Suprapubic skin (tissue), 4 donors: ENCODE measurements at places on chromosomes 3 and 15. TPM values are rescaled to one million over a fixed set of nuclear protein-coding genes. Genes with fewer than 3 reads are reported as not detected.

DNA sequence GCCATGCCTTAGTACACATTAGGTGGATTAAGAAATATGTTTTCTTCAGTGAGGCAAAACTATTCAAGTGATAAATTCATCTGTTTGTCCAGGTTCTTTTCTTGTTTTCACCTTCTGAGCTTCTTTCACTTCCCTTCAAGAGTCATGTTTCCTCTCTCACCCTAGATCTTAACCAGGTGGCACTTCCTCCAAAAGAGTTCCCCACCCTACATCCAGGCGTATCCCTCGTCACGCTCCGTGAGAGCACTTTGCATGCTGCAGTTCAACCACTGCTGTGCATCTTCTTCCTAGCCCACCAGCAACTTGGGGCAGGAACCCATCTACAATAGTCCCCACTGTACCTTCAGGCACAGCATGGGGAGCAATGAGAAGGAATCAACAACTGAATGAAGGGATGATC is 28.9 kb downstream of the OSBPL10 start:
- no peak for DNase-seq

DNA sequence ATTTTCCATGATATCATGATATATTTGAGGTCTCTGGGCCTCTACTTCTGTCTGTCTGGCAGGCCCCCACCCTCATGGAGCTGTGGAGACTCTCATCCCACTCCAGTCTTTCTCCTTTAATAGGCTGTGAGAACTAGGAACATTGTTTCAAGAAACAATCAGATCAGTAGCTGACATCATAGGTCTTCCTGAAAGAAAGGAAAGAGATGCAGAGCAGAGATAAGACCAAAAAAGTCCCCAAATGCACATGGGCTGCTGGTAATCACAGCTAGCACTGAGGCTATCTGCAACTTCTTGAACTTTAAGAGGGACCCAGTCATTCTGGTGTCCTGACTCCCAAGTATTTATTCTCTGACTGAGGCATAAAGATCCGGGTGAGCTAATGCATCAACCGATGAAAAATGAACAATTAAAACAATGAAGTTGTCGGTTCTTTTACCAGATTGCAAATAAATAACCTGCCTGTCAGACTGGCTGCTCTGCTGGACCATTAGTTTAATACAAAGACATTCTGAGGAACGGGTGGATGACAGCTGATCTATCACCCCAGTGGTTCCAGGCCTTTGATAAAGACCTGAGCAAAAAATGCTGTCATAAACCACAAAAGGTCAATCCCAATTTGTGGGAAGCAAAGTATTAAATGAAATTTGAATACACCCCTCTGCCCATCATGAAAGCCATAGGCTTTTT is 780.8 kb upstream of the GOLIM4 start:
- DNase-seq: no peak

GRCh38 chr15:88591384-88591783 is 29.8 kb upstream of the AEN start:
- DNase-seq: no peak

DNA sequence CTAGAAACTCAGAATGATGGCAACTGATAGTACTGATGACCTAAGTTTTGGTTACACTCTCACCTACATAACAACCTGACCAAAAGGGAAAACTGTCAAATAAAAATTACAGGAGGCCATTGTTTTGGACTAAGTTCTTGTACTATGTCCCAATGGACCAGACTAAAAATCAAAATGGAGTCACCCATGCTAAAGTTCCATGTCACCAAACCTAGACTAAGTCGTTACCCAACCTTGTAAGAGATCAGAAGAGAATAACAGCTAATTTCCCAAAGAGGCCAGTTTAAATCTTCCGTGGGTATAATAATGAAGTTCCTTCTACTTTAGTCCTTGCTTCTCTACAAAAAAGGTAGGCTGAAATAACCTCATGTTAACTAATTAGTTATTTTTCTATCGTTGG is 12.3 kb downstream of the THOC7 start:
- no peak for DNase-seq

DNA sequence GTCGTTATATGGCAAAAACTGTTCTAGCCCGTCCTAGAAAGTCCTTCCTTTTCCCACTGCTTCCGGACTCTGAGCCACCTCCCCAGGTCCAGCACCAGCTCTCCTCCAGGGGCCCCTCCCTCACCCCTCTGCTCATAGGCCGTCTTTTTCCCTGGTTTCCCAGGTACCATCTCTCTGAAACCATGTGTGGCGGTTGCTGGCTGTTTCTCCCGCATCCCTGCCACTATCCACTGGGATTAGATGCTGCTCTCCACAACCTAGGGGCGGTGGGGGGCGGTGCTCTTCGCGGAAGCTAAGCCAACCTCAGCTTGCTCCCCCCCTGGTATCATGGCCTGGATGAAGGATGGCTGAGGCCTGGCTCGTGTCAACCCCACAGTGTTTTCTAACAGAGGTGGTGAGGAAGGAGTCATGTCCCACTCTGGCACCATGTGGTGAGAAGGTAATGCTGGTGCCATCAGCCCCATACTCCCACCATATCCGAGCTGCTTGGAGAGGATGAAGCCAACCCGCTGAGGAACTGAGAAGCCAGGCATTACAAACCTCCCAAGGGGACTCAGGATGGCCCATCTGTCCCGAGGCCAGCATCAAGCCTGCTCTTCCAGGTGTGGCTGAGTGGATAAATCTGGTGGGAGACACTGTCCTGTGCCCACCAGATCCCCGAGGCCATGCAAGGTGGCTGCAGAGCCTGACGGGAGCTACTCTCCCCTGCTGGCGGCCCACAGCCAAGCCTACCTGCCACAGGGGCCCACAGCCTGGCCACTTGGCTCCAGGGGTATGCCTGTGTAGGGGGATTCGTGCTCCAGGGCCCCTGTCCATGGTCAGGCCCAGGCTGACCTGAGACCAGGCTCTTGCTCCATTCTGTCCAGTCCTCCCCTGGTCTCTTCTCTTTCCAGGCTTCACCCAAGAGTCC is 27.9 kb upstream of the SLC41A3 start:
- DNase-seq: peak; percentile 44

DNA sequence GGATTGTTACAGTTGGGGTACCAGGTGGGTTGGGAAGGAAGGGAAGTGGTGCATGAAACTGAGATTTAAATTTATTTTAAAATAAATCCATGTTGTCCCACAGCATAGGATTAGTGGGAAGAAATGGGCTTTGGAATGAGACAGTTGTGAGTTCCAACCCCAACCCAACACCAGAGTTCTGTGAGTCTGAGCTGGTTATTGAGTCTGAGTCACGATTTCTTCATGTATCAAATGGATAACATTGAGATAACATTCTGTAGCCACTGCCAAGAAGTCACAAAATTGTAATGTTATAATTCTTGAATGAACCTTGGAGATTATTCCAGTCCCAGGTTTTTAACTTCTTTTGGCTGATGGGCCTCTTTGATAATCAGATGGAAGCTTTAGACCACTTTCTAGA is 13.7 kb downstream of the IFT122 start:
- no peak for DNase-seq

- no peak for DNase-seq
Measured at GRCh38 chr3:68436619-68437401, 495.5 kb downstream of the TAFA4 start.

GRCh38 chr15:85826756-85827515 is 32.2 kb upstream of the KLHL25 start:
- no peak for DNase-seq

- no peak for DNase-seq
Measured at GRCh38 chr15:75671730-75672602, 24.3 kb downstream of the SNX33 start.

GRCh38 chr3:64163755-64164148 is 61.5 kb downstream of the PRICKLE2 start:
- DNase-seq: no peak

DNA sequence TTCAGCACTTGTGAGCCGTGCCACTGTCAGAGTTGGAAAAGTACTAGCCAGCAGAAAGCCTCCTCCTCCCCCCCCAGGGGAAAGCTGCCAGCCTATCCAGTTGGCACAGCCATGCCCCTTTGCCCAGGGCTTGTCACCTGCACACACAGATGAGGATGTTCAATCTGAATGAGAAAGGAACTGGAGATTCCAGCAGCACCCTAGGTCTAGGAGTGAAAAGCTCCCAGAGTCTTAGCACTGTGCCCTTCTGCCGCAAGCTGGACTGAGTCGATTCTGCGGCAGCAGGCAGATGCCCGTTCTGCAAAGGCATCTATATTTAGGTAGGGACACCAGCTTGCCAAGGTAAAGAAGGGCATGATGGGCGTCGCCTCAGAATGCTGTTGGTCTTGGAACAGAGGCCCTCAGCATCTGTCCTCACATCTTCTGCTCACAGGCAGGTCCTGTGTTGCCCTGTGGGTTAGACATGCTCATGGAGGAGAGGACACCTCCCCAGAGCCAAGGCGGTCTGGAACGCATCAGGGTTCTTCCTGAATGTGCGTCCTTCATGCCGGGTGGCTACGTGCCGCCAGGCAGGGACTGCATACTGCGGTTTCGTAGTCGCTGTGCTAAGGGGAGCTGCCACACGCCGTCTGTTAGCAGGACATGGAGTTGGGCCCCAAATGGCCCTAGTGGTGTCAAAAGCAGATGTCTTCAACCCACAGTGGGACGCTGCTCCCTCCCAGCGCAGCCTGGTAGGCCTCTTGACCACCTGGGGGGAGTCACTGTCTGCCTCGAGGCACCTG is 109.5 kb downstream of the VGLL4 start:
- peak; percentile 63 for DNase-seq

GRCh38 chr15:57253082-57253481 is 123.2 kb upstream of the CGNL1 start:
- no peak for DNase-seq

DNA sequence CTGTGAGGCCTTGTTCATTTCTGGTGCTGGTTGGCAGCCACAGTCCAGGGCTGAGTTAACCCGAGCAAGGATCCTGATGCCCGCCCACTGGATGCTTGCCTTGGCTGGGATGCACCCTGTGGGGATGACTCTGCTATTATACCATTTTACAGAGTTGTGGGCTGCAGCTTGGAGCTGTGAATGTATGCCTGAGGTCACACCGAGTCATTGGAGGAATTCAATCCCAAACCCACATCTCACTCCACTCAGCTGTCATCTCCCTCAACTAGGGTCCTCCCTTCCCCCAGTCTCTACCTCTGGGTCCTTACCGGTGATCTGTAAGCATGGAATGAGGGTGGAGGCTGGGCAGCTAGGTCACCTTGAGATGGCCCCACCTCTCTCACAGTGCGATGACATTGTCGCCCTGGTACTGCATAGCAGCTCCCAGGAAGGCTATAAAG is 22.1 kb downstream of the MAPKAPK3 start:
- no peak for DNase-seq

DNA sequence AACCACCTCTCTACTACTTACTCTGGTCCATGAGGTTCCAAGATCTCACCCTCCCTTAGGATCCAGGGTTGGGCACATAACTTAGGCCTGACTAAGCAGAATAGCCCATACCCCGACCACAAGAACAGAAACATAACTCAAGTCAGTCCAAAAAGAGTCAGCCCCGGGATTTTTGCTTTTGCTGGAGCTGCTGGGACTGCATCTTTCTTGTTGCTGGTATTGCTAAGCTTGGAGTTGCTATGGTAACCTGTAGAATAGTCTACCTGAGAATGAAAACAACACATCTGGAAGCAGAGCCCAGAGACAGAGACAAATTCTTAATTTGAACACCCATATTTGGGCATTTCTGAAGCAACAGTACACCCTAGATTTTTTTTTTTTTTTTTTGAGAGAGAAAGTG is 6.5 kb downstream of the RUBCN start:
- no peak for DNase-seq

DNA sequence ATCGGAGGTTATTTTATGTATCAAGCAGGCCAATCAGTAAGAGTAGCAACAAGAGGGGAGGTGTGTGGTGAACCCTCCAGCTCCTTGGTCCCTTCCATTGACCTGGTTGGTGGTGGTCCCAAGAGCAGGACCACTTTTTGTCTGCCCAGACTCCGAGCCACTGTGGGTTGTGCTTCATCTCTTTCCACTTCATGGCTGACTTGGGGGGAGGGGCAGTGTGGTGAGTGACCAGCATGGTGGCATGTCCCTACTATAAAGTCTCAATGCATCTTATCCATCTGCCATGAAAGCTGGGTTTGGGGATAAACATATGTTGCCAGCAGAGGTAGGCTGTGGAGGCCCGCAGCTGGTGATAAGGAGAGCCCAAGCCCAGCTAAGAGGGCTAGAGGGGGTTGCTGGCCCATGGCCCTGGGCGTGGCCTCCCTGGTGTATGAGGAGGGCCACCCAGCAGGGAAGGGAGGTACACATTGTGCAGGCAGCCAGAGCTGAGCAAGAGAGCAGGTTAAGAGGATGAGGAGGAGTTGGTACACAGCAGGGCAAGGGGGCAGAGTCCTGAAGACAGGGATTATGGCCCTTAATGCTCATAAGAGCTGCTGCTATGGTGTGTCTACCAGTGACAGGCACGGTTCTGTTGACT is 7.0 kb downstream of the AEN start:
- DNase-seq: no peak

- DNase-seq: no peak
Measured at GRCh38 chr15:99738021-99738847, 5.0 kb upstream of the LYSMD4 start.

GRCh38 chr3:160226026-160226907 is 1.0 kb downstream of the C3orf80 start:
- DNase-seq: no peak

- DNase-seq: no peak
Measured at GRCh38 chr3:119723022-119723421, 20.2 kb downstream of the CFAP91 start.

GRCh38 chr3:53978386-53978785 is 86.7 kb upstream of the SELENOK start:
- DNase-seq: no peak

DNA sequence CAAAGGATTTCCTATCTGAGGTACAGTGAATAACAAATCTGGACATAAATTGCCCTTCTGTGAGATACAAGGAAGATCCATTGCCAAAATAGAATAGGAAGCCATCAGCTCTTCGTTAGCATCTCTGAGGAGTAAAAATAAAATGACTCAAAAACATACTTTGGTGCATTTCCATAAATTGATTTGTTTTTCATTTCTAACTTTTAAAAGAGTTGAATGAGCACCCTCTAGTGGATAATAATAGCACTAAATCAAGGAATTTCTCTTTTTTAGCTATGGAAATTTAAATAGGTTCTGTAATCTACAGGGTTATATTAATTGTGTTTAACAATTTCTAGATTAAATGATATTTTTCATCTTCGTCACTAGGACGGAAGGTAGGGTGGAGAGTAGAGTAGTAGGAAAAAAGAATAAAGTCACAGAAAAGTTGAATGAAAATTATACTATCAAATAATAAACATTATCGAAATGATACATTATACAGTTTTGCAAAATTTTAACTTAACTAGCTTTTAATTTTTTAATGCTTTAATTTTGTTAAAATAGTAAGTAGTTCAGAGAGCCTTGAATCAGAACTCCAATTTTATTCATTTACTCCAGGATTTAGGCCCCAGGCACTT is 6.4 kb downstream of the NSUN3 start:
- no peak for DNase-seq

GRCh38 chr3:133514418-133514817 is 59.1 kb upstream of the CDV3 start:
- no peak for DNase-seq

GRCh38 chr3:7074217-7074616 is 213.3 kb downstream of the GRM7 start:
- DNase-seq: no peak

MAP1A gene
- 4.2 TPM for total RNA-seq

GOLGA6L10 gene
- 4.5 TPM for total RNA-seq

PSTPIP1 gene
- 2.9 TPM for total RNA-seq

FGF12 gene
- 3.6 TPM for total RNA-seq

GOLGA8O gene
- not detected for total RNA-seq

TMEM41A gene
- total RNA-seq: 36.4 TPM

ECE2 gene
- not detected for total RNA-seq

GOLGA8S gene
- not detected for total RNA-seq

APBA2 gene
- 3.0 TPM for total RNA-seq

ALG1L2 gene
- total RNA-seq: not detected

CLSTN2 gene
- total RNA-seq: 5.1 TPM

TMEM212 gene
- total RNA-seq: not detected

ENTPD3 gene
- total RNA-seq: 5.9 TPM
